ENCODE measurements at places on chromosomes 1 and 21.

DNA sequence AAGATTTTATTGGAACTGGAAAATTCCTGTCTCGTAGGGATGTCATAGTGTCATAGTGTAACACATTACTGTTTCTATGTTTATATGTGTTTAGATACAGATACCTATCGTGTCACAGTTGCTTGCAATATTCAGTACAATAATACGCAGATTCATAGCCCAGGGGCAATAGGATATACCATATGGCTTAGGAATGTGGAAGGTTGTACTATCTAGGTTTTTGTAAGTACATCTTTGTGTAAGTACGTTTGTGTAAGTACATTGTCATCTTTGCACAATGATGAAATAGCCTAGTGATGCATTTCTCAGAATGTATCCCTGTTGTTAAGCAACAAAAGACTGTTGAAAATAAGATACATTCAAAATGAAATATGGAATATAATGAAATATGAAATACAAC, 68.9 kb downstream of the CAMTA1 start:
- no peak for DNase-seq

DNA sequence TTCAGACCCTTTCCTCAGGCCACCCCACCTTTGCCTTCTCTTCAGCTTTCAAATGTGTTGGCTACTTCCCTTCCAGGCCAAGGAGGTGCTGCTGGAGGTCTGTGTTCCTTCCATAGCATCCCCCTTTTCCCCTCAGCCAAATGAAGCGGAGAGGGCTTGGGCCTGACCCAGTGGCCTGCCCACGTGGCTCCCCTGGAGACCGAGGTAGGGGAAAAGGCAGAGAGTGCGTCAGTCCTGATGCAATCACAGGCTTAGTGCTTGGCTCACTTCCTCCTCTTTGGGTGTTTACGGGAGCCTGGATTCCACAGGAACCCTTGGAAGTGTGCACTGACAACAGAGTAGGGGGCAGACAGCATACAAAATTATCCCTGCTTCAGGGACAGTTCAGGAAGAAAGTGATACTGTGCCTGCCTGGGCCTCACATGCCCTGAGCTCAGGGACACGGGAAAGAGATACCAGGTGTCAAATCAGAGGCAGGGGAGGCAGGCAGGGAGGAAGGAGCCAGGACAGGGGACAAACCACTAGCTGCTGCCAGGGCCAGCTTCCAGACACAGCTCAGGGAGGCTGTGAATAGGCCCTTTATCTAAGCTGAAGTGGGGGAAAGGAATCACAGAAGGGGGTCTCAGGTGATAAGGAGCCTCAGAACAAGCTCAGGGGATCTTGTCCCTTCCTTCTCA, 16.6 kb upstream of the PTP4A2 start:
- no peak for DNase-seq

DNA sequence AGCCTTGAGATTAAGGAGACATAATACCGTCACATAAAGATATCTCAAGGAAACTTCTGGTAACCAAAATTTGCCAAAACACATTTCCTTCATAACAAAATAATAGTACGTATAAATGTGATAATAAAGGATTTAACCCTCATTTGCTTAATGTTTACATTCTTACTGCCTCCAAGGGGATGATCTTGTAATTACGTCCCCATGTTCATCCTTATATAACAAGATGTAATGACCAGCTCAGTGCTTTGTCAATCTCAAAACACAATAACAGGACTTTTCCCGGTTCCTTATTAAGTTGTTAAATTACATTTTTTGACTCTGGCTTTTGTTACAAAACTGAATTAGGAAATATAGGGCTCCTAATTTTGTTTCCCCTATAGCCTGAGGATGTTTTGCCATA, 41.3 kb upstream of the UHMK1 start:
- DNase-seq = no peak

GRCh38 chr1:11527541-11528452, 48.8 kb downstream of the DISP3 start:
- DNase-seq = no peak

DNA sequence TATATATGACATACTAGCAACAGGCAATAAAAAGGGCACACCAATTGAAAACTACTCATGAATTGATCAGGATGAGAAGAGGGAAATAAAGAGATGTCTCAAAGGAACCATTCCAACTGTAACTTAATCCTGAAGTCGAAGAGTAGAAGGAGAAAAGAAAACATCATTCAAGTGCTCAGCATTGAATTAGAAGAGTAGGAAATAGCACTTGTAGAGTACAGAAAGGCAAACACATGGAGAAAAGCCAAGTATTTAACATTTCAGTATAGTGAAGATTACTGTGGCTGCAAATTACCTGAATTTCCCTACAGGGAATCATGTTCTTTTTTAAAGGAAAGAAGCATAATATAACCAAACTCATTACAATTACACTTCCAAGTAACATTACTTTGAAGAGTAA, 205.0 kb downstream of the KCTD3 start:
- no peak for DNase-seq

GRCh38 chr1:198203434-198203833, 46.6 kb downstream of the NEK7 start:
- DNase-seq = no peak

DNA sequence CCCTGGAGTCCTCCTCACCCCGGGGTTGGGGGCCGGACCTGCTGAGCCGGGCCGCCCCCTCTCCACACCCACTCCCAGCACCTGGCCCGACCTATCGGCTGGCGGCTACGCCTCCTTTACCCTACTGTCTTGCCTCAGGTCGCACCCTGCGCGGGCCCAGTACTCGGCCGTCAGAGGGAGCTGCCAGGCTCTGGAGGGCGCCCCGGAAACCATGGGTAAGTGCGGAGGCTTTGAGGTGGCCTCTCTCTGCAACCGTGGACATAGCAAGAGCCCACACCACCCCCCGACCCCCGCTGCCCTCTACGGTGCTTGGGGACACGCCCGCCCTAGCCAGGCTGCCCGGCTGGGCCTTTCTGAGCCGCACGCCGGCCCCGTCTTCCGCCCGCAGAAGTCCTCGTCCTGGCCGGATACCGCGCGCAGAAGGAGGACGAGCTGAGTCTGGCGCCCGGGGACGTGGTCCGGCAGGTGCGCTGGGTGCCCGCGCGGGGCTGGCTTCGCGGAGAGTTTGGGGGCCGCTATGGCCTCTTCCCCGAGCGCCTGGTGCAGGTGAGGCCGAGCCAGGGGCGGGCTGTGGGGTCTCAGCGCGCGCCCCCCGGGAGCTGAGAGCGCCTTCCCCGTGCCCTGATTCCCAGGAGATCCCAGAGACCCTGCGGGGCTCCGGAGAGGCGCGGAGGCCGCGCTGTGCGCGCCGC, at the start of gene SH3D21:
SH3D21 (plus strand) TSS at position 159 of the 692 bp plus-strand sequence; CDS start at position 212, 53 bp downstream.
- DNase-seq = peak; percentile 52

DNA sequence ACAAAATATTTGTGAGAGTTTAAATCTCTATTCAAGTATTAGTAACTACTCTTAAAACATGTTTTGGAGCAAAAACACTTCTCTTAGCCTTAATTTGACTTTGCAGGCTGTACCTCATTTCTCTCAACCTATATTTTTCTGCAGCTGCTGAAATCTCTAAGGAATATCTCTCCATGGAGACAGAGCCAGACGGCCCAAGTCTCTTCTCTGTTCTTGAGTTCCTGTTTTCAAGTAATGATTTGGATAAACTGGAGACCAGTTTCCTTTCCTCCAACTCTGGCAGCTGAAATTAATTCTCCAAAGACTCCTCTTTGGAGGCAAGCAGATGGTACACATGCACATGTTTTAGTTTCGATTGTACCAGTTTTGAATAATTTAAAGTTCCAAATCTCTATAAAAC, 659.7 kb upstream of the NEGR1 start:
- no peak for DNase-seq

DNA sequence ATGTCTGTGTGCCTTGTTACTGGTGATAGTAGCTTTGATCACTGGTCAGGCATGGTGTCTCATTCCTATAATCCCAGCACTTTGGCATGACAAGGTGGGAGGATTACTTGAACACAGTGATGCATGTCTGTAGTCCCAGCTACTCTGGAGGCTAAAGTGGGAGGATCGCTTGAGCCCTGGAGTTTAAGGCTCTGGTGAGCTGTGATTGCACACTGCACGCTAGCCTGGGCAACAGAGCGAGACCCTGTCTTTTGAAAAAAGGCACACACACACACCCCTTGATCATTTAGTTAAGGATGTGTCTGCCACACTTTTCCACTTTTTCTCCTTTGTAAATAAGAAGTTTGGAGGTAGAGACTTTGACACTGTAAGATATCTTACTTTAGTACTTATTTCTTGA, 15.1 kb downstream of the MIGA1 start:
- DNase-seq = no peak

DNA sequence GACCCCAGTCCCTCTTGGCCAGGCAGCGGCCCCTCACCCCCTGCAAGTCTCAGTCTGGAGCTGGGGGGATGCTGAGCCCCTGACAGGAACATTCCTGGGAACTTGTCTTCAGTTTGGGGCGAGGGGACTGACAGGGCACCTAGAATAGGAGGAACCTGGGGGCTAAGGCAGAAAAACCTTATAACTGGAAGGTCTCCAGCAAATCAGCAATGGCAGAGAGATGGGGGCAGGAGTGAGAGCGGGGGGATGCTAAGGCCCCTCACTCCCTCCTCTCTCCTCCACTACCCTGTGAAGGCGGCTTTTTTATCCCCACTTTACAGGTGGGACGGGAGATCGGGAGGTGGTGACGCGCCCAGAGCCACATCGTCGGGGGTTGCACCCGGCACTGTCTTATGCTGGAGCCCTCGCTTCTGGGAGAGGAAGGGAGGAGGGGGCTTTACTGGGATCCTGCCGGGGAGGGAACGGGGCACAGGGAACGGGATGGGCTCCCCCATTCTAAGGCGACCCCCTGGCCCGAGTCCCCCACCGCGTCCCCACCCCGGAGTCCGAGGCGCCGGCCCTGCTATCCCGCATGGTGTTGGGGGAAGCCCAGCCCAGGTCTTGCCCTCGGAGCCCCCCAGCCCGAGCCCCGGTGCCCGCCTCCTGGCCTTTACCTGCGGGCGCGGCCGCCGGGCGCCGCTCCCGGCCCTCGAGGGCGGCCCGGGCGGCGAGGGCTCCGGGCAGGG, 456 bp downstream of the COL8A2 start:
- DNase-seq = no peak

- no peak for DNase-seq
Observed at GRCh38 chr21:27536319-27536718, 569.4 kb upstream of the ADAMTS5 start.

- DNase-seq = no peak
Observed at GRCh38 chr1:183328371-183328770, 89.8 kb downstream of the NMNAT2 start.

DNA sequence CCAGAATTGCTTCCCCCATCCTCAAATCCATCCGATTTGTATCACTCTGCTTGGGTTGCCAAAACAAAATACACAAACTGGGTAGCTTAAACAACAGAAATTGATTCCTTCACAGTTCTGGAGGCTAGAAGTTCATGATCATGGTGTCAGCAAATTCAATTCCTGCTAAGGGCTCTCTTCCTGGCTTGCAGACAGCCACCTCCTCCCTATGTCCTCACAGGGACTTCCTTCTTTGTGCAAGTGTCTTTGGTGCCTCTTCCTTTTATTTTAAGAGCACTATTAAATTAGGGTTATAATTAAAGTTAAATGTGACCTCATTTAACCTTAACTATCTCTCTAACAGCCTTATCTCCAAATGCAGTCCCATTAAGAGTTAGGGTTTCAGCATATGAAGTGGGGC, 112.8 kb downstream of the PLPP3 start:
- no peak for DNase-seq

DNA sequence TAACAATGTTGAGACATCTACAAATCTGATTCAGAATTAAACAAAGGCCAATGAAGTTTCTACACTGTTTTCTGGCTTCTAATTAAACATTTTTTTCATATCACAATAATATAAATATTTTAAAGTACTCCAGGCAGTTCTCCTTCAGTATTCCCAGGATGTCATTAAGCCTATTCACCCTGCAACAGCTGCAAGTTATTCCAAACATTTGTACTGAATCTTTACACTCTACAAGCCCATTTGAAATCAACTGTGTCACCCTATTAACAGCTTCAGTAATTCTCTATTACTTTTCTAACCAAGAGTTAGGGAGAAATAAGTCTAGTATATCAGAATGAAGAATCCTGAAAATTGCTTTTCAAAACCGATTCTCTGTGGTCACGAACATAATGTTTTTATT, 124.6 kb downstream of the OLFML2B start:
- no peak for DNase-seq

- DNase-seq = no peak
Observed at GRCh38 chr1:225814381-225814780, 4.5 kb downstream of the EPHX1 start.

GRCh38 chr1:67700220-67700619, 15.2 kb downstream of the GADD45A start:
- no peak for DNase-seq

DNA sequence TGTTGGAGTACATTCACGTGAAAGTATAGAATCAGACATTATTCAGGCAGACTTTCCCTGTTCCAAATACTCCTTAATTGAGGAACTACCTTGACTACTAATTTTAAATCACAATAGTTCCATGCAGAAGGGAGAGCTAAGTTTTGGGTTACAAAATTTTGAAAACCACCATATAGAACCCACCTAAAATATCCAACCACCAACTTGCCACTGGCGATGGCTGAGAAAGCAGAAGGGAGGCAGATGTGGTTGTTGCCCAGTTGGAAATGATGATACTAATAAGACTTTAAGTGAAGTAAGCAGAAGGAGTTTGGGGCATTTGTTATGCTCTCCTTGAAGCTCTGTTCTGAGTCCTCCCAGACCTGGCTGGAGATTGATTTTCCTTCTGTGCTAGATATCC, 190.7 kb downstream of the HLX start:
- DNase-seq = no peak

- no peak for DNase-seq
Observed at GRCh38 chr1:55095095-55095494, 55.7 kb downstream of the PCSK9 start.

- no peak for DNase-seq
Observed at GRCh38 chr1:47554082-47554481, 116.2 kb downstream of the FOXD2 start.

DNA sequence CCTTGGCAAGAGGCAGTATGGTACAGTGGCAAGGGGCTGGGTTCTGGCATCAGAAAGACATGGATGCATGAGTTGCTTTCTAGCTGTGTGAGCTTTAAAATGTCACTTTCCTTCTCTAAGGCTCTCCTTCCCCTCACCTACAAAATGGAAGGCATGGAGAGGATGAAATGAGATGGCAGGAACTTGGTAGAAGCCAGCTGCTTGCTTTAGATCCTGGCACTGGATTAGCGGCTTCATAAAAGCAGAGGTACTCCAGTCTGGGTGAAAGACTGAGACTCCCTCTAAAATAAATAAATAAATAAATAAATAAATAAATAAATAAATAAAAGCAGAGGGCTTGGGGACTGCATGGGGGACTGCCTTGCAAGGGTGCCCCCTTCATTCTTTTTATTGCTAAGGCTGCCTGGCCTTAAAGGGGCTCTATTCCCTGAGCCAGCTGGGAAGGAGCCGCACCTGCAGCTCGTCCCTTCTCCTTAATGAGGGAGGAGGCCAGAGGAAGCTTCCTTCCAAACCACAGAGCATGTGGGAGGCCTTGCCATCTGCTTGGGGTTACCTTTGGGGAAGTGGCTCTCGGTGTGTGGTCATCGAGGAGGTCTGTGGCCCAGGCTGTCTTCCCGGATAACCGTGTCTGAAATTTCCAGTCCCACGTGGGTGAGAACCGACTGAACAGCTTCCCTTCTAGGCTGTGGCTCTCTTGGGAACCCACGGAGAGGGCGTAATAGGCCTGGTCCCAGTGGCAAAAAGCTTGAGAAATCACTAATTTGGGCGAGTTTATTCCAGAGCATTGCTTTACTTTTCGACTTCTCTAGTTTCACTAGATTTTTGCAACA, 2.0 kb upstream of the ATP13A2 start:
- DNase-seq = no peak

- DNase-seq = no peak
Observed at GRCh38 chr1:55232448-55233144, 17.4 kb upstream of the USP24 start.
